ENCODE measurements at places on chromosomes 4 and X. TPM values are rescaled to one million over a fixed set of nuclear protein-coding genes. Genes with fewer than 3 reads are reported as not detected.

MSN gene
- total RNA-seq, result 403 TPM

FMR1NB gene
- not detected for total RNA-seq

CT55 gene
- not detected for total RNA-seq

NCBP2L gene
- total RNA-seq, result not detected

SLC26A1 gene
- total RNA-seq, result not detected

ERAS gene
- not detected for total RNA-seq

VCX gene
- not detected for total RNA-seq

MAGEA2B gene
- not detected for total RNA-seq

SSX2 gene
- total RNA-seq, result 0.23 TPM

FOXR2 gene
- total RNA-seq, result not detected

TMEM47 gene
- total RNA-seq, result not detected

GABRG1 gene
- total RNA-seq, result not detected

CACNA1F gene
- not detected for total RNA-seq

SH3D19 gene
- 0.61 TPM for total RNA-seq

BGN gene
- 0.16 TPM for total RNA-seq

CHIC1 gene
- total RNA-seq, result 10.1 TPM

BLOC1S4 gene
- 26.0 TPM for total RNA-seq

STPG2 gene
- not detected for total RNA-seq

CNKSR2 gene
- total RNA-seq, result 9.0 TPM

ZFP92 gene
- total RNA-seq, result 1.5 TPM

MTNR1A gene
- not detected for total RNA-seq

ADRA2C gene
- total RNA-seq, result not detected

CSAG1 gene
- total RNA-seq, result not detected

RPS6KA6 gene
- total RNA-seq, result 0.16 TPM

TLR6 gene
- 0.95 TPM for total RNA-seq

ASB12 gene
- total RNA-seq, result not detected

CT45A3 gene
- not detected for total RNA-seq

XAGE5 gene
- not detected for total RNA-seq

FAM13A gene
- 0.86 TPM for total RNA-seq

SLC9A6 gene
- total RNA-seq, result 13.7 TPM

RAI2 gene
- total RNA-seq, result 0.41 TPM

DGKK gene
- total RNA-seq, result not detected

NSUN7 gene
- not detected for total RNA-seq

MAGED4 gene
- total RNA-seq, result 1.2 TPM

RBM46 gene
- total RNA-seq, result not detected

TRIM2 gene
- total RNA-seq, result 0.34 TPM

SLITRK4 gene
- total RNA-seq, result not detected

FGFBP1 gene
- total RNA-seq, result not detected

RAB9A gene
- total RNA-seq, result 17.3 TPM

ADGRG2 gene
- total RNA-seq, result not detected

C4orf50 gene
- total RNA-seq, result 0.08 TPM

ADH6 gene
- total RNA-seq, result not detected

HERC5 gene
- 5.0 TPM for total RNA-seq

IBSP gene
- total RNA-seq, result not detected

TRIM60 gene
- total RNA-seq, result not detected

NHSL2 gene
- 0.32 TPM for total RNA-seq

CHRDL1 gene
- 0.10 TPM for total RNA-seq

PROM1 gene
- total RNA-seq, result not detected

PLAC1 gene
- total RNA-seq, result 0.24 TPM

ASB9 gene
- 0.27 TPM for total RNA-seq

Data from activated T-cell treated with anti-CD3 and anti-CD28 coated beads, Interleukin-2, amount 50 U/mL, for 4 hours (primary cell).